ENCODE measurements at places on chromosomes 5 and 9.

GRCh38 chr5:3886524-3887451 is 291.2 kb downstream of the IRX1 start:
- DNase-seq: no peak

DNA sequence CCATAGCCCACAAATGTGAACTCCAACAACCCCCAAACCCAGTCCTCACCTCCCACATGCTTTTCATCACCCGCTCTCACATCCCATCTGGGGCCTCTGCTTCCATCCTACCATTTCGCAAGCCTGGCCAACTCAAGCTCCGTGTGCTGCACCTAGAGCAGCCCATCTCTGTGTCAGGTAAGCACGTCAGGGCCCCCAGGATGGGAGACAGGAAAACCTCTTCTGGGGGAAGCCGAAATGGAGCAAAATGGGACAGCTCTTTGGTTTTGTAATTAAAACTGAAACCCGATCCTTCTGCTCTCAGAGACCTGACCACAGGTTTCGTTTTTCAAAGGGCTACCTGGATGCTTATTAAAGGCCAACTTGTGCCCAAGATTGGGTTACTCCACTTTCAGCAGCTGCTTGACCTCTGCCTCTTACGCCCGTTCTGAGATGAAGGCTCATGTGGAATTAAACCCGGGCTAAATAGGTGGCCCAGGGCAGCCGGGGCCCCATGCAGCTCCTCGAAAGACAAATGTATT is 287.7 kb downstream of the SLIT3 start:
- DNase-seq: no peak

GRCh38 chr9:120899490-120900068 is 22.6 kb upstream of the PHF19 start:
- no peak for DNase-seq

DNA sequence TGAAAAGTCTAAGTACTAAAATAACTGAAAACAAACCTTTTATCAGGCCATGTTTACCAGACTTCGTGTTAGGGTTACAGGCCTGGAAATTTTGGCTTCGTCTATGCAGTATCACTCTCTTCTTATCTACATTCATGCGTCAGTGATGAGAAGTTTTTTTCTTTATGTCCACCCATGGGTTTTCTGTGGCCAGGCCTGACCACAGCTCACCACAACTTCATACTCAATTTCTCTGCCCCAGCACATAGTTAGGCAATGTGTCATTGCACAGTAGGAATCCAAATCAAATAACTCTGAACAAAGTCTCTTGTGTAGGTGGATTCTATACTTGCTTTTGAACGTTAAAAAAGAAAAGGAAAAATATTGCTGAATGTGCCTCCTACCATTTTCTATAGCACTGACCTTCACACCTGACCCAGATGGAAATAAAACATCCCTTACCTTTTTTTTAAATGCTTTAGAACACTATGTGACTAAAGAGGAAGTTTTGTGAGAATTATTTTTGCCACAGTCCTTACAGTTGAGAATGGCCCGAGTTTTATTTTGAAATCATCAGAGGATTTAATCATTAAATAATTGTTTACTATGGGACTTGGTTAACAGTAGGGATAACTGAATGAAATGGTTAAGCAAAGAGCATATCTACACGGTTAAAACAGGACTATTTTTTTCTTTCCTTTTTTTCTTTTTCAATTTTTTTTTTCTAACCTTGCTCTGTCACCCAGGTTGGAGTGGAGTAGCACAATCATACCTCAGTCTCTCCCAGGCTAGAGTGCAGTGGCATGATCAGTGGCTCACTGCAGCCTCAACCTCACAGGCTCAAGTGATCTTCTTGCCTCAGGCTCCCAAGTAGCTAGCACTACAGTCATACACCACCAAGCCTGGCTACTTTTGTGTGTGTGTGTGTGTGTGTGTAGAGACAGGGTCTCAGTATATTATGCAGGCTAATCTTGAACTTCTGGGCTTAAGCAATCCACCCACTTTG is 1247.0 kb upstream of the ACO1 start:
- no peak for DNase-seq

DNA sequence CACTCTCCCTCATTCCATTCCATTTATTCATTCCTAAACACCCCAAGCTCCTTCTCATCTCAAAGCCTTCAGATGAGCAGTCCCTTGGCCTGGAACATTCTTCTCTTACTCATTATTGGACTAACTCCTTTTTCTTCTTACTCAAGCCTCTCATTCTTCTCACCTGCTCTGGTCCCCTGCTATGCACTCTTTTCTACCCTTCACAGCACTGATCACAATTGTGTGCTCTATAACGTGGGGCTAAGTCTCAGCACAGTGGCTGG is 212.4 kb downstream of the MAPKAP1 start:
- DNase-seq: no peak

GRCh38 chr9:19432473-19432872 is 23.7 kb downstream of the ACER2 start:
- no peak for DNase-seq

DNA sequence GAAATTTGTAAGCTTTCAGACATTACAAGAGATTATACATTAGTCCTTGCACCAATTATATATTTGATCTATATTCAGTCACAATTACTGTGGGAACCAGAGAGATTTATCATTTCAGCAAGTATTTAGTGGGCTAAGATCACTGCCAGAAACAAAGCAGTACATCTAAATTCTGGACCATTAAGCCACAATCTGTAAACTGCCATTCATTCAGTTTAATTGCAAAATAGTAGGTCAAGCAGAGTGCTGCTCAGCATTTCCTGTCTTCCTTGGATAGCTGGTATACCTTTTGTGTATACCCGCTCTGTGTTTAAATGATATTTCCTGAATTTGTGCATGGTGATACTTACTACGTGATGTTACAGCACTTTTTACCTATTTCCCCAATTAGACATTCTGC is 42.6 kb downstream of the CDH10 start:
- DNase-seq: no peak

- no peak for DNase-seq
These were observed 63.8 kb upstream of the ANKH start for GRCh38 chr5:14935341-14935740.

DNA sequence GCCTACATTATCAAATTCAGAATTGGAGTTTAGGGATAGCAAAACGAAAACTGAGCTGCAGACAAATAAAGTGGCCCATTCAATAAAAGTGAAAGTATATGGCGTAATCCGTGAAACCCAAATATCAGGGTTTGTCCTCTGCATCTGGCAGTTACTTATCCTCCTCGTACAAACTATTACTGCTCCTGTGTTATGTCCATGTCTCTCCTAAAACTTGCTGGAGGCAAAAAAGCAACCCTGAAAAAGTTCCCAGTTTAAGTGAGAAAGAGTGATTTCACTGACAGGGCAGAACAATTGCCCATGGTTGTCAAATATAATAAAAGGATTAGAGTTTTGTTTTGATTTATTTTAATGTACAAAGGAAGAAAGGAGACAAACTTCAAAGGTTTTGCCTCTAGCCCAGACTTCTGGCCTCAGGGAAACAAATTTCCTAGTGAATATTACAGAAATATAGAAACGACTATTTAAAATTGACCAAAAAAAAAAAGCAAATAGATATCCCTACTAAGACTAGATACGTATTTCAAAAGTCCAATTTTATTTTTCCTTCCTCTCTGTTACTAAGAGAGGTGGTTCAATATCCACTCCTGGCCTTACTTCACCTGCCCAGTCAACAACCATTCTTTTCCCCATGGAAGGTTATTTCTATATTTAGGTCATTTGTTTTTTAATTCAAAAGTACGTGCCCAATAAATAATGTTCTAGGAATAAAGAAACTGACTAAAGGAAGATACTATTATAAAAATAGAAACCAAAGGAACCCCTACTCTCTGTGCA is 50.0 kb downstream of the NFIB start:
- no peak for DNase-seq

- no peak for DNase-seq
These were observed 14.3 kb downstream of the ATG10 start for GRCh38 chr5:81986126-81986525.

DNA sequence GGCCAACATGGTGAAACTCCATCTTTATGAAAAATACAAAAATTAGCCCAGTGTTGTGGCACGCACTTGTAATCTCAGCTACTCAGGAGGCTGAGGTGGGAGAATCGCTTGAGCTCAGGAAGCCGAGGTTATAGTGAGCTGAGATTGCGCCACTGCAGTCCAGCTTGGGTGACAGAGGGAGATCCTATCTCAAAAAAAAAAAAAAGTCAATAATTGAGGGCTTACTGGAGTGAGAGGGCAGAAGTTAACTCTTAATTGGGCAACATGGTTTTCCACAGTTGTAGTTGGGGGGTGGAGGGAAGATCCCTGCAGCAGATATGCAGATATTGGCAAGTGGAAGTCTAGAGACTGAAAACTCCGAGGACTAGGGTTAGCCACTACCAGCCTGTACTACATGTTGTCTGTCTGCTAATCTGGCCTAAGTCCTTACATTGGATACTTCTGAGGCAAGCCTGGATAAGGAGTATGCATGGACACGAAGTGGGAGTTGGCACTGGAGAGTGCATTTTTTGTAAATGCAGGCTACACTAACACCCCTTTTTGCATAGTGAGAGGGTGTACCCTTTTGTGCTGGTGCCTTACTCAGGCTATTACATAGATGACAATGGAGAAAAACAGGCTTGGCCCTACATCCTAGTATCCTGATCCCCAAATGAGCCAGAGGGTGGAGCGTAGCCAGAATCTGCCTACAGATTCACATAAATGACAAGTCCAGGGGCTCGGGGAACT is 89.0 kb upstream of the NIPBL start:
- peak; percentile 36 for DNase-seq

DNA sequence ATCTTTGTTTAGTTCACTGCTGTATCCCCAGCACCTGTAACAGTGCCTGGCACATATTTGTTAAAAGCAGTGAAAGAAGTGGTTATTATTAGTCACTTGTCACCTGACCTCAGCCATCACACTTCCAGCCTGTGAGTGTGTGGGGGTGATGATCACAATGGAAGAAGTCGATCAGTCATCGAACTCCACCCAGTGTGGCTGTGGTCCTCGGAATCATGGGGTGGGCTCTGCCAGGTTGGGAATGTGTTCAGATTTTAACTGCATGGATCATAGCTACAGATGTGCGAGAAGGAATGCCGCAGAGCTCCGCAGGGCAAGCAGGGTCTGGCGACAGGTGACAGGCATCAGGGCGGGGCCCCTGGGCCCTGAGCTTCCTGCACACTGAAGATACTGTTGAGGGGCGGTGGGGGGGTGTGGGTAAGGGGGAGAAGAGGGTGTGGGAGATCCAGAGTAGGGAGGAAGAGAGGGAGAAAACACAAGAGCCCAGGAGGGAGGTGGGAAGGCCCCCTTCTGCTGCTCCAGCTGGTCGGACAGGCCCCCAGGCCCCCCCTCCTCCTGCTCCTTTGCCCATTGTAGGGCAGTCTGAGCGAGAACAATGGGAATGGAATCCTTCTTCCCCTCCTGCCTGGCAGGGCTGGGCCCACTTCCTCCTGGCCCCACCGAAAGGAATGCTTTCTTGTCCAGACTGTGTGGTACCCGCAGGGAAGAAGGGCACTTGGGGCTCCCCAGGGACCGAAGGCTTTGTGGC is 89.6 kb downstream of the SPRY4 start:
- DNase-seq: no peak

GRCh38 chr9:38026840-38027527 is 42.0 kb downstream of the SHB start:
- DNase-seq: no peak

GRCh38 chr9:114123031-114123977 is 24.2 kb upstream of the KIF12 start:
- DNase-seq: no peak

GRCh38 chr9:133605856-133606707 is 3.1 kb downstream of the FAM163B start:
- no peak for DNase-seq

DNA sequence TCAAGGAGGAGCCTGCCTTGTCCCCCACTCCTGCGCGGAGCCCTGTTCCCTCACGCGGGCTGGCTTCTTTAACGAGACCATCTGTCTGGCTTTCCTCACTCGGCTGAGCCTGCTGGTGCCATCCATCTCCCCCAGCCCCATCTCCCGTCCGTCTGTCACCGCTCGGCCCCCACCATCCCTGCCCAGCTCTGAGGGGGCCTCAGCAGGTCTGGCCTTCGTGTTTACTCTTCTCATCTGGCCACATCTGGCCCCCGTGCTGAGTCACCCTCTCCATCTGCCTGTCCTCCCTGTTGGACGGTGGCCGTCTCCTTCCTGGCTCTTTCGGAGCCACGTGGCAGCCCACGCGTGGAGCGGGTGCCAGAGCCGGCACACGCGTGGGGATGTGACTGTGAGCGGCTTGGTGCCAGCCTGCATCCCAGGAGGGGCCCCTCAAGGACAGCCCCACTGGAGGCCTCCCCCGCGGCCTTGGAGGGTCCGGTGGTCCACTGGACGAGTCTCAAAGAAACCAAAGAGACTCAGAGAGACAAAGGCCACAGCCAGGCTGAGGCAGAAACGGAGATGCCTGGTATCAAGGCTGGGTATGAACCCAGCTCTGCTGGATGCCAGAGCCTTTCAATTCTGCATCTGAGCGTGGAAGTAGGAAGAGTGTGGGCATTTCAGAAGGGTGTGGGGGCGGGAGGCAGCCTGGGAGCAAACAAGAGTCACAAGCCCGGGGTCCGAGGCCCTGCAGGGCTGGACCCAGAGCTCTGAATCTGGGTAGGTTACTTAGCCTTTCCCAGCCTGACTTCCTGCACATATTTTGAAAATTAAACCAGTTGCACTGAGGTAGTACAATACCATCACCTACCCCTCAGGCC is 76.7 kb upstream of the UNC5A start:
- no peak for DNase-seq

- peak; percentile 42 for DNase-seq
These were observed 546 bp downstream of the DNAJB5 start for GRCh38 chr9:34989946-34990635.

DNA sequence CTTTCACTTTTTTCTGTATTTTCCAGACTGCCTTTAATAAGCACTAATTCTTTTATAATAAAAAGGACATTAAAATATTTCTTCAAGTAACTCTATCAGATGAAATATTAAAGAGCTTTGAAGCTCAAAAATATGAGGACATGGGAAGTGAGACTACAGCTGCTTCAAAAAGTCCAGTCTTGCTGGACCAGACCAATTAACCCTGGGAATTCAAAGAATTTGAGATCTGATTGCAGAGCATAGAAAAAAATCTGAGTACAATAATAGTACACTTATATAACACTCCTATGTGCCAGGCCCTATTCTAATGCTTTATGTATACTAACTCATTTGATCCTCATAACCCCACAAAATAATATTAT is 9.8 kb downstream of the TMEM245 start:
- DNase-seq: no peak

DNA sequence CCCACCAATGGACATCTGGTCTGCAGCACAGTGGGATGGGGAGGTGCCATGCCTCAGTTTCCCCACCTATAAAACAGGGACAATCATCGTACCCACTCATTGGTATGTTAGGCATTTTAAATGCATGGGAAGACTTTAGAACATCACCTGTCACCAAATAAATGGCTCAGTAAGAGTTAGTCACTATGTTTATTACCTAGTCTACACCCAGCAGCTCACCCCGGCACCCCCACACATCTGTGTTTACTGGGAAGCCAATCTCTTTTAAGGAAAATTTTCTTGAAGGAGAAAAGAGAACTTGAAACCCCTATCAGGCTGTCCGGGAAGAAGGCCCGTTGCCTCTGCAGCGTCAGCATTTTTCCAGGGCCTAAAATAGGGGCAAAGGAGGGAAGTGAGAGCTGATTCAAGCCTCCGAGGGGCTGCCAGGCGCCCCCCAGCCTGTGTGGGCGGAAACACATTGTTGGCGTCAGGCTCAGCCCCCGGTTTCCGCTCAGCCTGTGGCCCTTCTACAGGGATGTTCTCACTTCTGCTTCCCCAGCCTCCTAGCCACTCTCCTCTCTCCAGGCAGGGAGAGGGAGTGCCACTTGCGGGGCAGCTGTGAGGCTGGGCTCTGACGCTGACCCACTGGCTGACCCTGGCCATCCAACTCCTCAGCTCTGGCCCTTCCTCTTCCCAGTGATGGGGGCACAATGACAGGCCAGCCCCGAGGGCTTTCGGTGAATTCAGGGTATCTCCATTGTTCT is 4.6 kb downstream of the CSF1R start:
- DNase-seq: no peak

All from HuH-7 (cell line).